ENCODE measurements at places on chromosomes 3 and 15.
A peak's percentile ranks its signal among the peaks of the same experiment; 100 is the strongest.

DNA sequence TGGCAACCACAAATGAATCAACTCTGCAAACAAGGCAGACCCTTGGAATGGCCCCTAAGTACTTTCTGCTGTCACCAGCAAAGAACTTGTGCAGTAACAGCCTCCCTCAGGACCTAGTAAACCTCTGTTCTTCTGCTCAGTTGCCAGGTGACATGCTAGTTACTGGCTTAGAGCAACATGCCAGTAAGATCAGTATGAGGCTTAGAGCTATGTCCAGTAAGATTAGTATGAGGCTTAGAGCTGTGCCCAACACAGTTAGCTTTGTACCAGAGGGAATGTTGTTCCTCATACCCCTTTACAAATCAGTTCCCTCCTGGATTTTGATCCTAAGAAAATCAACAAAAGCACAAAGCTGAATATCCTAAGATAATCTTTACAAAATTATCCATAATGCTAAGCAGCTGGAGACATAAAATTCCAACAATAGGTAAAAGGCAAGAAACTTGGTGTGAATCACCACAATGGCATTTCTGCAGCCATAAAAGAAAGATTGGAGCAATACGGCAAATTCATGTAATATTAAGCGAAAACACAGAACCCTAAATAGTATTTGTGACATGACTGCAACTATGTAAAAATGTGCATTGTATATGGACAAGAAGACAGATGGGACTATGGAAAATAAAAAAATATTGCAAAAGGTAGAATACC is 107.3 kb upstream of the LPP start:
- peak; percentile 35 for DNase-seq

GRCh38 chr3:171548917-171549316 is 88.7 kb upstream of the TNIK start:
- DNase-seq, result peak; percentile 15

DNA sequence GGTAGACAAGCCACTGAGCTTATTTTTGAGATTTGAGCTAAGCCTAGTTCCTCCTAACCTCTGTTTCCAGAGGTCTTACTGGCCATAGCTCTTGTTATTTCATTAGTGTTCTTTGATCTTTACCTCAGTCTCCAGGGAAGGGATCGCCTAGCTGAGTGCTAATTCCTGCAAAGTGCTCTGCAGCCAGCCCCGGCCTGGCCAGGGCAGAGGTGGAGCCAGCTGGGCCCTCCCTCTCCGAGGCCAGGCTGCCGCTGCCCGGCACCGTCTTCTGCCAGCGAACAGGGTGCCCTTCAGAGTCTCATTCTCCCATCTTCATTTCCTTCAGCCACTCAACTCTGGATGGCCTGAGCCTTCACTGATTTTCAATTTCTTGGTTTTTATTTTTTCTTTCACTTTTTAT is 19.7 kb downstream of the FAN1 start:
- DNase-seq, result no peak

GRCh38 chr15:77682564-77682963 is 49.9 kb upstream of the LINGO1 start:
- no peak for DNase-seq

- no peak for DNase-seq
Measured at GRCh38 chr15:40281057-40281800, 1.6 kb downstream of the ANKRD63 start.

DNA sequence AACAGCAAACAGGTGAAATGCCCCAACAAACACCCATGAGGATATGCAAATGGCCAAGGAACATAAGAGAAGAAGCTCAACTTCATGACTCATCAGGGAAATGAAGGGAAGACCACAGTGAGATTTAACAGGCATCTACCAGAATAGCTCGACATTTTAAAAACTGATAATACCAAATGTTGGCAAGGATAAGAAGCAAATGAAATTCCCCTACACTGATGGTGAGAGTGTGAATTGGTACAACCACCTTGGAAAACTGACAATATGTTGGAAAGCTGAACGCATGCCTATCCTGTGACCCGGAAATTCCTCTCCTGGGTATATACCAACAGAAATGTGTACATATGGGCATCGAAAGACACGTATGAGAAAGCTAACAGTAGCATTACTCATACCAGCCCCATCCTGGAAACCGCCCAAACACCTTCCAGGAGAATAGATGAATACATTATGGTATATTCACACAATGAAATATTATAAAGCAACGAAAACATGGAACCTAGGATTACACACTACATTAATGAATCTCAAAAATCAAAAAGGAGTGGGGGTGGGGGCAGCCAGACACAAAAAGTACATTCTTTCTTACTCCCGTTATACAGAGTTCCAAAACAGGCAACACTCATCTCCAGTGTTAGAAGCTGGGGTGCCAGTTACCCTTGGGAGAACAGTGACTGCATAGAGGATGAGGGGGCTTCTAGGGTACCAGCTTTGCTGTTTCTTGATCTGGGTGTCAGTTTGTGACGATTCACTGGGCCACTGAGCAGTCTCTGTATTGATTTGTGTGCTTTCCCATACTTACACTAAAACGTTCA is 16.9 kb downstream of the RFTN1 start:
- DNase-seq, result peak; percentile 50

DNA sequence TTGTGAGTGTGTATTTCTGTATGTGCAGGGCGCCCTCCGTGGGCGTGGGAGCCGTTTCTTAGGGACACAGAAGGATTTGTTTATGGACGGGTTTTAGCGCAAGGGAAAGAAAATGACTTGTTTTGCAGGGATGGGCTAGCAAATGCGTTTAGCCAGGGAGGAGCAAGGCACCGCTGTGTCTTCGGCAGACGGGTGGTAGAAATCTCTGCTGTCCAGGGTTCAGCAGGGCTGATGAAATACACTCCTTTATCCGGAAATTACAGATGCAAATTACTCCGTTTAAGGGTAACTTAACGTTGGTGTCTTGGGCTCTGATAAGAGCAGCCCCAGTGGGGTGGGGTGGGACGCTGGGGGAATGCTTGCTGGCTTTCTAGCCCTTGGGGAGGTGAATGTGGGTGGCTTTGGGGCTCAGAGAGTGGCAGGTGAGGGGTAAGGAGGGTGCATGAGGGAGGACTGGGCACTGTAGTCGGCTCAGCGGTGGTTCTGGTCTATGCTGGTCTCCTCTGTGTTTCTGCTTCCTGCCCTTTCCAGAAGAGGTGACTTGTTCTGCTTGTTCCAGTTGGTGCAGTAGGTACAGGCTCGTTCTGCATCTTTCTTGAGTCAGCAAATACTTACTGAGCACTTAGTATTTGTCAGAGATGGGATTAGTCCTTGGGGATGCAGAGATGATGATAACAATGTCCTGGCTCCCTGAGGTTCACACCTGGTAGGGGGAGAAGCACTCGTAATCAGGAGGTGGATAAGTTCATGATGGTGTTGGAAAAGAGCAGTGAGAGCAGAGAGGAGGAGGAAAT is 954 bp downstream of the SV2B start:
- no peak for DNase-seq
